Activated T-helper 9 cell treated with anti-CD3 and anti-CD28 coated beads, Interleukin-2, amount 50 U/mL, for 16 hours (primary cell): ENCODE measurements at places on chromosomes 6 and 20.

GRCh38 chr20:62618611-62619529 lies 23.4 kb upstream of the SLCO4A1 start:
- DNase-seq, result no peak

DNA sequence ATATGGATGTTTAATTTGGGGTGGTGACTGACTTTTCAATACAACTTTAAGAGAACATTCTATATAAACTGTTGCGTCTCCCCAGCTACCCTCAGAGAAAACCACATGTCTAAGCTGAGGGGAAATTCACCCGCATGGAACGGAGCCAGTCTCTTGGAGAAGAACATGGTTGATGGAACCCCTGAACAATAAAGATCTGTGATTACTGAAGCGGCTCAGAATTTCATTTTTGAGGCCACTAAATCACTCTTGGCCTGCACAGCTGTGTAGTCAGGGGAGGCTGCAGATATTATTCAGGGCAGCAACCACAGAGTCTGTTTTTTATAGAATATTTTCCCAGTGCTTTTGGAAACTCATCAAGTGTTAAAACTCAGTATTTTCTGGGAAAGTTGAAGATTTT lies 73.8 kb downstream of the EYA4 start:
- DNase-seq, result no peak

GRCh38 chr6:158818581-158819212 lies 471 bp downstream of the EZR start:
- peak; percentile 54 for DNase-seq

GRCh38 chr6:47351621-47352020 lies 41.9 kb upstream of the TNFRSF21 start:
- DNase-seq, result no peak

DNA sequence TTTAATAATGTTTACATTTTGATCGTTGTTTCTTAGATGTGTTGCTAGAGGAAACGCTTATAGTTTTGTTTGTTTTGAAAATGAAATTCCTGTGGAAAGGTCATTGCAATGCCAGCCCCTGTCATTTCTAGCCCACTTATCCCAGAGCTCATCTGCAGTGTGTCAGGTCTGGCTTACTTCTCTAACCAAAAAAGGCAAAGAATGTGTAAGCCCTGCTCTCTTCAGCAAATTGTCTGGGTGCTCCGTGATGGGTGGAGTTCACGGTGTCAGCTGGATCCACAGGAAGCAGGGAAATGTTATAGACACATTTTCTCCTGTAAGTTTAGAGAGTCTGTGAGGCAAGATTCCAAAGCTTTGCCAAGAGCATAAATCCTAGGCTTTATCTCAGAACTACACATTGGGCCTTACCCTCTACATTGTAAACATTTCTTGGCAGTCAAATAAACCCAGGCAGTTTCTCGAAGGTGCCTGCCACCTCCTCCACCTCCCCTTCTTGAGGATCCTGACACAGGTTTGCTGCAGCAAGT lies 50.9 kb downstream of the RPRD1B start:
- DNase-seq, result no peak

DNA sequence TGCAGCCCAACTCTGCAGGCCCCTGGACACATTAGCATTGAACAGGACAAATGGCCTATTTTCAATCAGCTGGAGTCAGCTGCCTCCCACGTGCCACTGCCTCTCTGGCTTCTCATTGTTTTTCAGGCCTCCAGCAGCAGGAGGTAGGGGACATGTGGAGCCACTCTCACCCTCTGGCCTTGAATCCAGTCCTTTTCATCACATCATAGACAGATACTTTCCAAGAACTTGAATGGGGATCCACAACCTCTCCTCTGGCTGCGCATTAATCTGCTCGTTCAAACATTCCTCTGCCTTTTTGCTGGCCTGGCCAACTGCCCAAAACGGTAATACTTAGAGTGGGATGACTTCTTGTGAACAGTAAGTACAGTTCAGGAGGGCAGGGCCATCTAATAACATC lies 592.3 kb downstream of the PKHD1 start:
- DNase-seq, result no peak

DNA sequence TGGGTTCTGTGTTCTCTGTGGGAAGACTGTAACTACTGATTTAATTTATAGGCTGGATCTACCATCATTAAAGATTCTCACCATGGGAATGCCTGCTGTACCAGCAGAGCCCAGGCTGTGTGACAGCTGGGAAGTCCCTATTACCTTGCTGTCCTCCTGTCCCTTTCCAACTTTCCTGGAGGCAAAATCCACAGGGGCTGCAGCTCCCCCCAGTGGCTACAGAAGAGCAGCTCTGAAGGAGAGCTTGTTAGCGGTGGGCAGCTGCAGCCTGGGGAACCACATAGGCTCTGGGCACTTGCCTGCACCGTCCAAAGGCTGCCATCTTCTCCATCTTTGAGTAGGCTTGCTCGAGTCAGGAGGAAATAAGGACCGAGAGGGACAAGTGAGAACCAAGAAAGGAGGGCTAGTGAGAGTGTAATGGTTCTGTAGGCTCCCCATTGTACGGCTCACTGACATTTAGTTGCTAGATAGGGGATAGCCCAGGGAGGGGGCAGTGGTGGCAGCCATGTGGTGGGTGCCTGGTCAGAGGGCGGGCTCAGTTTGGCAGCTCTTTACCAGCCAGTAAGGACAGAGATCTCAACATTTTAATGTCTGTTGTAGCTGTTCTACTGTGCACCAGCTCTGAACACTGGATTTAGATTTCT lies 155.1 kb upstream of the MLIP start:
- DNase-seq, result no peak

DNA sequence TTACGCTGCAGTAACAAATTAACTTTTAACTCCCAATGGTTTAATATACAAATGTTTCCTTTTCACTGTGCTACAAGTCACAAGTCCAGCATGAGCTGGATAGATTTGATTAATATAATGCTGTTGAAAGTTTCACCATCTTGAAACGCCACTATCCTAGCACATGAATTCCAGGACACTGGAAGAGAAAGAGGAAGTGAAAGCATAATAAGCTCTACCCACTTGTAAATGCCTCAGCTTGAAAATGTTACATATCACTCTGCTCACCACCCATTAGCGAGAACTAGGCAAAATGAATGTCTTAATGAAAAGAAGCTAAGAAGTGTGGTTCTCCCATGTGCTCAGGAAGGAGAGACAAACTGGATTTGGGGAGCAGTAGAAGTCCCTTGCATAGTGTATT lies 46.9 kb downstream of the PCSK2 start:
- DNase-seq, result no peak

DNA sequence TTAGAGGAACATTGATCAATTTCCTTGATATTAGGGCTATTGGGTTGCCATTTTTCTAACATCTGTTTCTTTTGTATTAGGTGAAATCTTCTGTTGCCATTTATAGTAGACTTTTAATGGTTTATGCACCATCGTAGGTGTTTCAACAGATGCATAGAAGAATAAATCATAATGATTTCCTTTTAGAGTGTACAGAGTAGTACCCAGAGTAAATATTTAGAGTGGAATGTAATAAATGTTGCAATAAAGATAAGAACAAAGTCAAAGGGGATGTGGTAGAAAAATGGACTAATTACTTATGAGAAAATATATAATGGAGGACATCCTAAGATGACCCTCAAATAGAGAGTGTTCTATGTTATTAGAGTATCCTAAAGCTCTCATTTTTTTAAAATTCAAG lies 643.0 kb upstream of the CITED2 start:
- no peak for DNase-seq

GRCh38 chr20:38343311-38344106 lies 2.8 kb upstream of the LBP start:
- DNase-seq, result no peak

- no peak for DNase-seq
Observed at GRCh38 chr6:3841066-3841454, 8.1 kb upstream of the FAM50B start.
